ENCODE measurements at places on chromosomes 3 and 15.

DNA sequence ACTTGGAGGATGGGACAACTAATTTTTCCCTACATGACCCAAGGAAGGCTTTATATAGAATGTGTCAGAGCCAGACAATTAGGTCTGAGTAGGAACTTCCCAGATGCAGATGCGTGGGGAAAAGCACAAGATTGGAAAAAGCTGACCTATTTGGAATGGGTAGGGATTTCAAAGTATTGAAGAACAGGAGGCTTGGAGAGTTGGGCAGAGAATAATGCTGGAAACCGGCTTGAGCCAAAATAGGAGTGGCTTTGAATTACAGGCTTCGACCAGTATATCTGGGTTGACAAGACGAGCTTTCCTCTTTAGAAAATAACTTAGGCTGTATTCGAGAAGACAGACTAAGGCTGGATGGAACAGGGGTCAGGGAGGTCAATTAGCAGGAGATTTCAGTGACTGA, 181.1 kb downstream of the GBE1 start:
- DNase-seq = no peak

DNA sequence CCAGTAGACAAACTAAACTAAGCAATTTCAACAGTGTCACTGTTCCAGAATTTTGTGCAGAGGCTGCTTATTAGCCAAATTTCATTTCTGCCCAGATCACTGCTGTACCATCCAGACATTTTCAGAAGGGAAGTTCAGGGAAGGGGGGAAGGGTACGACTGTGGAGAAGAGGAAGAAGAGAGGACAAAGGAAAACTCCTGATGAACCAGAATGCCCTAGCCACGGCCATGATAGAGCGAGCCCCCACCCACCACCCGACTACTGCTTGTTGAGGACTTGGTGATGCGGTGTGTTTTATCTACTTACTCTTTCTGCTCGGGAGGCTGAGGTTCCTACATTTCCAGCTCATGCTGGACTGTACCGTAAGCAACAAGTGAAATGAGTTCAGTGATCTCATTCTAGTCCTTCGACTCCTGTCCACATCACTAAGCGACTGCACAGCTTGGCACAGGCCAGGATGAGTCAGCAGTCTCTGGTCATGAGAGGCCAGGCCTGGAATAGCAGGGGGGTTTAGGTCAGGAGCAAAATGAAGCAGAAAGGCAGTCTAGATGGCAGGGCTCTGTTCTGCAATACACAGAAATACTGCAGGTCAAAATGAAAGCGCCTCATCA, 330.8 kb downstream of the TIGIT start:
- no peak for DNase-seq

DNA sequence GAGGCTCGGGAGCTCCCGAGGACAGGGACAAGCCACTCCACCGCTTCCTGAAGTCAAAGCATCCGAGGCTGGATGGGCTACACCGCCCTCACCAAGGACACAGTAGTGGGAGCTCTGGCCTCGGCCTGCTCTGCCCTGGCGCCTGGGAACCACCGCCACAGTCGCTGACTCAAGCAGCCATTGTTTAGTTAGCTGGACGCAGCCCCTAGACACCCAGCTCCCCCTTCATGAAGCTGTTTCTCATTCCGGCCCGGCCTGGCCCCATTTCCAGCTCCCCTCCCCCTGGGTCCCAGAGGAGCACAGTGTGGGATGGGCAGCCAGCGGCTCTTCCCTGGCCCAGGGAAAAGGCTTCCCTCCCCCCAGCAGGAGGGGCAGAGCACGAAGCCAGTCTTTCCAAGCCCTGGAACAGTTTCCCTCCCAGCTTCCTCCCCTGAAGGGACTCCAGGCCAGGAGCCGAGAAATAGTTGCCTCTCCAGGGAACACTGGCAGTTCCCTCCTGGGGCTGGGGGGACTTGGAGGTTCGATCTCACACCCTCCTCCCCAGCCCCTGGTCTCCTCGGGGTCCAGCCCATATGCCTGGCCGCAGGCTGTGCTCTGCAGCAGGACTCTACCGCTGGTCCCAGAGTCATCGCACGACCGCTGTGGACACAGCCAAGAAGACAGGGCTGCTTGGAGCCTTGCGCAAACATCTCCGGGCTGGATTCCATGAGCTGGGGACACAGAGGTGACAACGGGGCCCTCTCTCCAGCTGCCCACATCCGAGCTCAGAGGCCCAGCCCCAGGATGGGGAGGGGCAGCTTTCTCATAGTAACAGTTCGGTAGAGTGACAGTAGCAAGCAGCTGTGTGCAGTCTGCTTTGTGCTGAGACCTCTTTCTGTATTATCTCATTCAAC, 10.0 kb downstream of the PLXND1 start:
- DNase-seq = no peak

GRCh38 chr3:177703788-177704187, 506.5 kb upstream of the TBL1XR1 start:
- no peak for DNase-seq

- no peak for DNase-seq
These were observed 25.2 kb downstream of the GOLGA6D start for GRCh38 chr15:75307778-75308390.
